Vagina (tissue), 2 donors: ENCODE measurements at places on chromosomes 2 and 18.

DNA sequence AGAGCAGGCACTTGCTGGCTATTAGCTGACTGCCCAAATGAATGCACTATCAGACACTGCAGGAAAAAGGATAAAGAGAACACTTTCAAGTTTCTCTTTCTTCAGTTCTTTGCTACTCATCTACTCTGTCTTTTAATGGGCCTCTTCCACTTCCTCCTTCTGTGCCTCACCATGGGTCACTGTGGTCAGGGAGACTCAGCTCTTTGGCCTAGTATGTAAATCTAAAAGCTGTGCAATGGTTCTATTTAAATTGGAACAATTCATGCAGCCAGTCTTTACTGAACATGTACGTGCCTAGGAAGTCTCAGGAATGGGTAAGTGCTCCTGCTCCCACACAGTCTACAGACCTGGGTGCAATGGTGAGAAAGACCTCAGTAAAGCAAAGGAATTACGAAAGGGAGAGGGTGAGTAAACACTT, 79.1 kb upstream of the DNMT3A start:
- H3K36me3 ChIP-seq = no peaks in the 10 kb centered on the region
- no peak overlapping the region for H3K4me3 ChIP-seq
- H3K27me3 ChIP-seq = no peaks in the 10 kb centered on the region
- no peak overlapping the region for H3K27ac ChIP-seq
- no peak for DNase-seq

- peaks cover 28% of the 10 kb centered on the region for H3K4me1 ChIP-seq
- no peak overlapping the region for H3K27ac ChIP-seq
- no peak for DNase-seq
These were observed 24.8 kb downstream of the GPC1 start for GRCh38 chr2:240460253-240460711.

DNA sequence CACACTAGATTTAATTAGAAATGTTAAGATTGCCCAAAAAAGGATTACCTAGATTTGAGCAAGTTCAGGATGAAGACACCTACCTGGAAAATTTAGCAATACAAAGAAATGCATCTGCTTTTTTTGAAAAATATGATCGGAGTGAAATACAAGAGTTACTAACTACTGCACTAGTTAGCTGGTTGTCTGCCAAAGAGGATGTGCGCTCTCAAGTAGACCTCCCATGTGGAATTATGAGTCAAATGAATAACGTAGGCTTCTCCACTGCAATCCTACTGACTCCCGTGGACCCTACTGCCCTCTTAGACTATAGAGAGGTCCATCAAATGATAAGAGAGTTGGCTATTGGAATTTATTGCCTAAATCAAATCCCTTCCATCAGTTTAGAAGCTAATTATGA, 2.0 kb downstream of the ANKAR start:
- no peaks in the 10 kb centered on the region for H3K36me3 ChIP-seq
- no peak for DNase-seq
- H3K4me3 ChIP-seq = no peak overlapping the region
- no peaks in the 10 kb centered on the region for H3K27me3 ChIP-seq
- no peak overlapping the region for H3K27ac ChIP-seq

- no peak overlapping the region for H3K4me3 ChIP-seq
- no peak for DNase-seq
- H3K27ac ChIP-seq = no peak overlapping the region
- H3K27me3 ChIP-seq = no peaks in the 10 kb centered on the region
- no peaks in the 10 kb centered on the region for H3K36me3 ChIP-seq
These were observed 9.5 kb upstream of the SLC35F6 start for GRCh38 chr2:26754539-26754938.

- DNase-seq = no peak
- no peaks in the 10 kb centered on the region for H3K36me3 ChIP-seq
- no peak overlapping the region for H3K4me3 ChIP-seq
- no peaks in the 10 kb centered on the region for H3K27me3 ChIP-seq
These were observed 28.7 kb upstream of the MFSD6 start for GRCh38 chr2:190379249-190379964.

DNA sequence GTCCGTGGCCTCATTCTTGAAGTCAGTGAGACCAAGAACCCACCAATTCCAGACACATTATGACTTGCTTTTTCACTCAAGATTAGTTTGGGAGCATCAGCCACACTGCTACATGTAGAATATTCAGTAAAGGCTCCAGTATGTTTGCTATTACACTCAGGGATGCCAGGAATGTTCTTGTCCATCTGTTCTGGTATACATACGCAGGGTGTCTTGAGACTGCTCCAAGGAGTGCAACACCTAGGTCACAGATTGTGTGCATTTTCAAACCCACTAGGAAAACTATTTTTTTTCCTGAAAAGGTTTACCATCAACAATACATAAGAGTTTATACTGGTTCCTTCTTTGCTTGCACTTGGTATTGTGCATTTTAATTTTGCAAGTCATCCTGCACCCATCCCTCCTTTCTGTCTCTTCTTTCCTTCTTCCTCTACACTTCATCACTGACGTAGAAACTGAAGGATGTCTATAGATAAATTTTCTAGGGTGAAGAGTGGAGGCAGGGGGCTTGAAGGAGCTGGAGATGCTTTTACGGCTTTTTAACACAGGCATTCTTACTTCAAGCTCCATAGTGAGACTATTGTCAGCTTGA, 35.3 kb upstream of the MAP2 start:
- H3K27me3 ChIP-seq = no peaks in the 10 kb centered on the region
- H3K4me3 ChIP-seq = no peak overlapping the region
- no peak for DNase-seq
- H3K4me1 ChIP-seq = no peaks in the 10 kb centered on the region

GRCh38 chr2:69237070-69237670, 149.9 kb downstream of the GFPT1 start:
- H3K27ac ChIP-seq = peak overlapping the region; percentile 54
- no peaks in the 10 kb centered on the region for H3K36me3 ChIP-seq
- H3K27me3 ChIP-seq = no peaks in the 10 kb centered on the region
- H3K4me1 ChIP-seq = peaks cover 34% of the 10 kb centered on the region

- DNase-seq = no peak
- no peak overlapping the region for H3K4me3 ChIP-seq
- H3K27me3 ChIP-seq = no peaks in the 10 kb centered on the region
- H3K36me3 ChIP-seq = no peaks in the 10 kb centered on the region
These were observed 429.2 kb downstream of the PID1 start for GRCh38 chr2:228841877-228842276.

DNA sequence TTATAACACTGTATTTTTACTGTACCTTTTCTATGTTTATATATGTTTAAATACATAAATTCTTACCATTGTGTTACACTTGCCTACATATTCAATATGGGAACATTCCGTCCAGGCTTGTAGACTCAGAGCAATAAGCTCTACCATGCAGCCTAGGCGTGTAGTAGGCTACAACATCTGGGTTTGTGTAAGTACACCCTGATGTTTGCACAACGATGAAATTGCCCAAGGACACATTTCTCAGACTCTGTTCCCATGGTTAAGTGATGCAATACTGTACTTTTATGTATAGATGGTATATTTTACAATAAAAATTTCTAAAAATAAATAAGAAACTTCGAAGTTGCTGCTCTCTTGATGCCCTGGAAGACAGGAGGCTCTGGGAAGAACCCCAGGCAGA, 38.4 kb downstream of the YPEL5 start:
- H3K4me1 ChIP-seq = no peaks in the 10 kb centered on the region
- no peaks in the 10 kb centered on the region for H3K27me3 ChIP-seq
- H3K27ac ChIP-seq = no peak overlapping the region

- no peak overlapping the region for H3K4me3 ChIP-seq
- no peak overlapping the region for H3K27ac ChIP-seq
- DNase-seq = no peak
- no peaks in the 10 kb centered on the region for H3K36me3 ChIP-seq
- H3K4me1 ChIP-seq = no peaks in the 10 kb centered on the region
- no peaks in the 10 kb centered on the region for H3K27me3 ChIP-seq
These were observed 117.5 kb upstream of the MEIS1 start for GRCh38 chr2:66317268-66317890.

- no peak for DNase-seq
- H3K4me1 ChIP-seq = no peaks in the 10 kb centered on the region
- H3K36me3 ChIP-seq = no peaks in the 10 kb centered on the region
- H3K27me3 ChIP-seq = no peaks in the 10 kb centered on the region
- no peak overlapping the region for H3K4me3 ChIP-seq
These were observed 151.0 kb downstream of the PMAIP1 start for GRCh38 chr18:60050821-60051220.

- H3K27ac ChIP-seq = no peak overlapping the region
- H3K4me1 ChIP-seq = peaks cover 29% of the 10 kb centered on the region
- no peak for DNase-seq
- H3K27me3 ChIP-seq = no peaks in the 10 kb centered on the region
- H3K4me3 ChIP-seq = no peak overlapping the region
These were observed 1.6 kb upstream of the PLA2R1 start for GRCh38 chr2:160063879-160064612.

- H3K27ac ChIP-seq = no peak overlapping the region
- H3K36me3 ChIP-seq = no peaks in the 10 kb centered on the region
- H3K4me3 ChIP-seq = no peak overlapping the region
- no peak for DNase-seq
These were observed 127.2 kb upstream of the MAPRE2 start for GRCh38 chr18:34913837-34914661.

- H3K27ac ChIP-seq = no peak overlapping the region
- H3K36me3 ChIP-seq = no peaks in the 10 kb centered on the region
- no peaks in the 10 kb centered on the region for H3K4me1 ChIP-seq
- DNase-seq = no peak
- H3K27me3 ChIP-seq = no peaks in the 10 kb centered on the region
- no peak overlapping the region for H3K4me3 ChIP-seq
These were observed 16.0 kb upstream of the RPE start for GRCh38 chr2:209986415-209986814.
